ENCODE measurements at places on chromosomes 3 and 15.

GRCh38 chr3:128969993-128970739 is 23.7 kb downstream of the CFAP92 start:
- DNase-seq: no peak

DNA sequence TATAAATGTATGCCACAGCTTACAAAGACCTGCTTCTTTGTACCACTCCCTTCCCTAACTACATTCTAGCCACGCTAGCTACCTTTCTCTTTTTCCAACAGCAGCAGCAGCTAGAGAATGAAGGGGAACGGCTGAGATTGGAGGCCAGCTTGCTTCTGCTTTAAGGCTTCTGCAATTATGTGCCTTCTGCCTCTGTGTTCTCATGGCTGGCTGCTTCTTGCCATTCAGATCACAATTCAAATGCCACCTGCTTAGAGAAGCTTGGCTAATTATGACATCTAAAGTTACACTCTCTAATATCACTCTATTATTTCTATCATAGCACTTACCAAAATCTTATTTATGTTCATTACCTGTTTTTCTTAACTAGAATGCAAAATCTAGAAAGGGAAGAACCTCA is 95.2 kb downstream of the RYK start:
- no peak for DNase-seq

DNA sequence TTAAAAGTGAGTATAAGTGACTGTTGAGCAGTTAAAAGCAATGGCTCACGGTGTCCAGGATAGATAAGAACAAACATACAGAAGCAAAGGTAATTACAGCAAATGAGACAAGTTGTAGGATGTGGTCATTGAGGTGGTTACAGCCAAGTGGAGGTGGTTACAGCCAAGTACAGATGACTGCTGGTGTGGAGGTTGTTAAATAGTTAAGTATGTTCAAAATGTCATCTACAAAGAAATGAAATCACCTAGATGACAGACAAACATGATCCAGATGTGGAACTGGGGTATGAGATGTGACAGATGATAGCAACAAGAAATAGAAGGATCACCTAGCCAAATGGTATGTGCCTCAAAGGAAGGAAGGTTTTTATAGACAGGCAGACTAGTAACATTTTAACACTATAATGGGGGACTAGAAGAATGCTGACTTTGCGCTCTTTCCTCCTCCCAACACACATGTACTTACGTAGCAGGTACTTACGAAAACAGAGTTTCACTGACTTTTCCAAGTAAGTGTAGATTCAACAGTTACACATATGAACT is 6.8 kb upstream of the ANKRD28 start:
- no peak for DNase-seq

- no peak for DNase-seq
Observed at GRCh38 chr15:77012868-77013267, 17.9 kb downstream of the PSTPIP1 start.

DNA sequence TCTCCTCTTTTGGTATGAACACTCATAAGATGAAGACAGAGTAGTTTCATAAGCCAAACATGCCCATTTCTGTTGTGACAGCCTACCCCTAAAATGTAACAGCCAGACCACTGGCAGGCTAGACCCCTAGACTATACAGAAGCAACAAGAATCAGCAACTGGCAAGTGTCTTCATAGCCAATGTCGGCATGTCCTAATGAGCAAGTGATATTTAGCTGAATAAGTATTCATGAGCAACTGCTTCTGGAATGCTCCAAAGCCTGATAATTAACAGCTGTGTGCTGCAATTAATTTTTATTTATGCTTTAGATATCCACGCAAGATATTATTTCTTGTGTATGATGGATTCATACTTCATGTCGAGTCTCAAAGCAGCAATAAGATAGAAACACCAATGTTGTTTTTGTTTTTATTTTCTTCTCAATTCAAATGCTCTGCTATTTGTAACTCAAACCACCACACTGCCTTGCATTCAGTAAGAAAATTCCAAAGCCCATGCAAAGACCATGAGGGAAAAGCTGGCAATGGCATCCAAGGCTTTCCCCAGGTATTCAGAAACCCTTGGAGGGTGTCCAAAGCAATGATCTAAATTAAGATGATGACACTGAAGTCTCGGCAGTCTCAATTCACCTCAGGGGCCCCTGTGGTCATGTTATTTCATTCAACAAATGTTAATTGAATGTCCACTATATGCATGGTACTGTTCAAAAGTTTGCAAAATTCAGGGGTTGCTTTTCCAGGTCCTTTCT is 167.7 kb upstream of the NECTIN3 start:
- DNase-seq: no peak

DNA sequence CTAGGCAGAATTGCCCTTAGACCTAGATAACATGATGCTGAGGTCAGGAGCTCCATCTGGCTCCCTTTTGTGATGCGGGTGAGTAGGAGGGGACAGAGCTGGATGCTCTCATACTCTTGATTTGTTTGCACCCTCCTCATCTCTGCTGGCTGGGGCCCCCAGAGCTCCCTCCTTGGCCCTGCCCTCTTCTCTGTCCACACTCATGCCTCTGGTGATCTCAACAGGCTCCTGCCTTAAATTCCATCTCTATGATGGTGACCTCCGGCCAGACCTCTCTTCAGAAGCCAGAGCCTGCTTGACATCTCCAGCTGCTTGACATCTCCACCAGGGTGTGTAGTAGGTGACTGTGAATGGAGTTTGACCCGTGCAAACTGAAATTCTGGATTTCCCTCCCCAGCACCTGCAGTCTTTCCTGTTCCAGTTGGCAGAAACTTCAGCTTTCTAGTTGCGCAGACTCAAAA is 4.3 kb upstream of the FGD5 start:
- DNase-seq: no peak

DNA sequence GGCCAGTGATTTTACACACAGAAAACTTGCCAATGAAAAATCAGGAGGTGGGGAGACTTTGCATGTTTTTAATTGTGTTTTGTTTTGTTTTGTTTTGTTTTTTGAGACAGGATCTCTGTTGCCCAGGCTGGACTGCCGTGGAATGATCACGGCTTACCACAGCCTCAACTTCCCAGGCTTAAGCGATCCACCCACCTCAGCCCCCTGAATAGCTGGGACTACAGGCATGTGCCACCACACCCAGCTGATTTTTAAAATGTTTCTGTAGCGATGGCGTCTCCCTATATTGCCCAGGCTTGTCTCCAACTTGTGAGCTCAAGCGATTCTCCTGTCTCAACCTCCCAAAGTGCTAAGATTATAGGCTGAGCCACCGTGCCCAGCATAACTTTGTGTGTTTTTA is 46.0 kb downstream of the MEIS2 start:
- no peak for DNase-seq

DNA sequence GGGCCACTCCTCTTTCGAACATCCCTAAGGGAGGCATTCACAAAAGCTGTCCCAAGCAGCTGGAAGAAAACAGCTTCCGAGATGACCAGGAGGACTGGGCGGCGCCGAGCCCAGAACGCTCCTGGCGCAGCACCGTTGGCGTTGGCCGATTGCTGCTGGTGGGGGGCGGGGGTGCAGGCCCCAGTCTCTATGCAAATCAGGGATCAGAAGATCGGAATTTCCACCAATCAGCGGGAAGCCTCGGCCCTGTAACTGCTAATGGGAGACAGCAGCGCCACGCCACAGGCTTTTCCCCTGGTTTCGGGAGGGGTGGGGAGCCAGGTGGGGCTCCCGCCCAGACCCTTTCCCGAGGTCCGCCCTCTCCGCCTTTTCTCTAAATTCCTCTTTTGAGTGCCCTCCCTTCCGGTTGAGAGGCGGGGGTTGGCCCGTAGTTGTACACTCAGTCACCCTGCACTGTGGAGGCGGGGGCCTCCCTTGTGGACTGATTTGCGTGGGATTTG is 27.0 kb downstream of the HMCES start:
- peak; percentile 68 for DNase-seq

DNA sequence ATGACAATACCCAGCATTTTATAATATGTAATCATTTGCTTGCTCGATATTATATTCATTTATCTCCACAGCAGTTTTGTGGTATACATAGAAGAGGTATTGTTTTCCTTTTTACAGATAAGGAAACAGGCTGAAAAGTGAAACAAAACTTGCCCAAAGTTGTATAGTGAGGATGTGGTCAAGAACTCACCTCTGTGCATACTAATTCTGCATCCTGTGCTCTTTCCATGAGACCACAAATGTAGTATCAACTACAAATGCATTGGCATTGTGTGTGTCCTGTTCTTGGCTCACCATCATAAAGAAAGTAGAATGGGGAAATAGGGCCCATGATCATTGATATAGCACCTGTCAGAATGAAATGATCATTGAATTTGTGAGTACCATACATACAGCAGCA is 167.3 kb downstream of the NECTIN3 start:
- DNase-seq: no peak

DNA sequence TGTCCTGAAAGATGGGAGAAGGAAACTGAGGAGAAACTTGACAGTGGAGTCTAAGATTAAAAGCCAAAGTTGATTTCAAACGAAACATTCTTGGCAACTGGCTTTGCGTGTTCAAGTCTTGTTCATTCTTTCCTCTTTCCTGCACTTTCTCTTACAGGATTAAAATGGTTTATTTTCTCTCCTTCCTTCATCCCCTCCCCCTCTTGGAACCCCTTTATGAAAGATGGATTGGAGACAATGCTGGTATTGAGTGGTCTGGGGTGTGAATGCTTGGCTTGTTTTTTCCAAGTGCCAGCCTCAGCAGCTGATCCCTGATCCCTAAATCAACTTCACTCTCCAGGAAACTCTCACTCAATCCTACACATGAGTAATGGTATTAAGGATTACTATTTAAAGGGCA is 703 bp upstream of the LSAMP start:
- DNase-seq: no peak

- DNase-seq: no peak
Observed at GRCh38 chr15:71142780-71143179, 27.5 kb downstream of the THSD4 start.

DNA sequence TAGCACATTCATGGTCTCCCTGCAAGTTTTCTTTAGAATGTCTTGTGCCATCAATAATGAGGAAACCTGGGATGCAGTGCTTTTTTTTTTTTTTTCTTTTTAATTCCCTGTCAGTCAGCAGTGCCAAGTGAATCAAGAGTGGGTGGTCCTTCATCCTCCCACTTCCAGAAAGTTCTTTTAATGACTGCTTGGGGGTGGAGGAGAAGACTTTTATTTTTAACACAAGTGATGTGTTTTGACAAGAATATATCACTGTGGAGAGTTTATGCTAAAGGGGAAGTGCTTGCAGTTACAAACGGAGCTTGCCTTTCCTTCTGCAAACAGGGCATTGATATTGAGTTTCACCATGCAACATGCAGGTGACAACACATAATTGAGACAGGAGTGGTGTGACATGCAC is 69.7 kb downstream of the CACNA2D3 start:
- no peak for DNase-seq

- DNase-seq: no peak
Observed at GRCh38 chr15:58331560-58331912, 100.3 kb upstream of the LIPC start.

GRCh38 chr3:188255190-188255589 is 101.2 kb downstream of the LPP start:
- DNase-seq: no peak

GRCh38 chr3:15405448-15406050 is 21.8 kb downstream of the METTL6 start:
- no peak for DNase-seq

- DNase-seq: no peak
Observed at GRCh38 chr3:182810574-182811268, 17.4 kb downstream of the ATP11B start.

DNA sequence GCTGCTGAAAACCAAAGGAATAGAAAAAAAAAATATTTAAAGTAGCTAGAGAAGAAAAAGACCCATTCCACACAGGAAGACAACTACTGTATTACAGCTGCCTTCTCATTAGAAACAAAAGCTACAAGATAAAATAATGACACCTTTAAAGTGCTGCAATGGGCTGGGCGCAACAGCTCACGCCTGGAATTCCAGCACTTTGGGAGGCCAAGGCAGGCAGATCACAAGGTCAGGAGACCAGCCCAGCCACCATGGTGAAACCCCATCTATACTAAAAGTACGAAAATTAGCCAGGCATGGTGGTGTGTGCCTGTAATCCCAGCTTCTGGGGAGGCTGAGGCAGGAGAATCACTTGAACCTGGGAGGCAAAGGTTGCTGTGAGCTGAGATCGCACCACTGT is 31.0 kb downstream of the TRPM7 start:
- no peak for DNase-seq

- no peak for DNase-seq
Observed at GRCh38 chr15:66654739-66655375, 47.2 kb upstream of the SMAD6 start.

DNA sequence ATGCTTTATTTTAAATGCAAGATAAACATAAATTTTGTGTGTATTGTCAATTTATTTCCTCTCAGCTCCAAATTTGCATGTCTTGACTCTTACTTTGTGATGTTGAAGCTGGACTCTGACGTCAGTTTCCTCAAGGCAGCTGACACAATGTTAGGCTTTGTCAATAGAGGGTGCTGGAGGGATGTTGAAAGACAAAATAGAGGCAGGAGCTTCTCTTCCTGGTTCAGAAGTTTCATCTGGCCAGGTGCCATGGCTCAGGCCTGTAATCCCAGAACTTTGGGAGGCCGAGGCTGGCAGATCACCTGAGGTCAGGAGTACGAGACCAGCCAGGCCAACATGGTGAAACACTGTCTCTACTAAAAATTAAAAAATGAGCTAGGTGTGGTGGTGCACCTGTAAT is 408.6 kb downstream of the GBE1 start:
- no peak for DNase-seq

DNA sequence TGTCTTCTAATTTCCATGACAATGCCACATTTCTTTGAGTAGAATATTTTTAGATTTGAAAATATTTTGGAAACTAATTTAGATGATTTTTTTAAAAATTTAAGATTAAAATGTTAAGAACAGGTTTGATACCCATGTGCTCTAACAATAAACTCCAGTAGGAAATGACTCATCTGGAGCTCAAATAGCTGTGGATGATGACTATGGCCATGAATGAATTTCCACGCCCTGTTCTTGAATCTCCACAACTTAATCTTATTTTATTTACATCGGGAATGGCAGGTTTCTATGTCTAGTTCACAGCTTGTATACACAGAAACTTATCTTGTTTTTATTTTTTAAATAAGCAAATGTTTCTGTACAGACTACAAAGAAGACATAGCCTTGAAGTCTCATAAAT is 726.8 kb downstream of the NAALADL2 start:
- DNase-seq: no peak

DNA sequence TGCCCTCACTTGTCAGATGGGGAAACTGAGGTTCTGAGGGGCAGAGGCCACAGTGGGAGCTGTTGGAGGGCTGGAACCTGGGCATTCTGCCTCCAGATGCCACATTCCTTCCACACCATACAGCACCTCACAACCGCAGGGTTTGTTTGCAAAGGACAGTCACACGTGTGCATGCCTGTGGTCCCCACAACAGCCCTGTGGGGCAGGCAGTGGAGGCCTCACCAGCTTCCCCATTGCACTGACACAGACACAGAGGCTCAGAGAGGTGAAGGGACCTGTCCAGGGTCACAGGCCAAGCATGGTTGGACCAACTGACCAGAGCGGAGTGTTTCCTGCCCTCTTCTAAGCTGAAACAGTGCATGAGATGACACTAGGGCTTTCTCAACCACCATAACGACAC is 75.2 kb upstream of the SEC13 start:
- DNase-seq: no peak

- DNase-seq: no peak
Observed at GRCh38 chr3:27805282-27805681, 83.2 kb upstream of the EOMES start.

Measured in omental fat pad (tissue), 4 donors.